ENCODE measurements at places on chromosomes 4 and X. TPM values are rescaled to one million over a fixed set of nuclear protein-coding genes. Genes with fewer than 3 reads are reported as not detected.

The ARR3 gene
- not detected for total RNA-seq

- DNase-seq, result peak; percentile 66
Measured at GRCh38 chr4:71974681-71975080, 57.1 kb upstream of the NPFFR2 start.

DNA sequence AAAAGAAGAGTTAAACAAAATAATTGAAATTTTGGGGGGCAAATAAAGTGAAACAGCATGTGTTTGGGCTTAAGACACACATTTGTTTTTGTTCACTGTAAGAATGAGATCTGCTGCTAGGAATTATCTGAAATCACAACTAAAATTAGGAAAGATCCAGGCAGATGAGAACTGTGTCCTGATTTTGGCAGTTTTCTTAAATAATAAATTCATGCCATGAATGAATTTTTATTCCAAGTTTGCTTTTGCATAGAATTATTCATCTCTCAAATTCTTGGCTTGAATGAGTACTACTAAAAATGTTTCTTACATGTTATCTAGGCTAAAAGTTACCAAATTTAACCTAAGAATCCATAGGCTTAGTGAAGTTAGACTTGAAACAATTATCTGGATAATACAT is 321.7 kb downstream of the ANK2 start:
- no peak for DNase-seq

The F8 gene
- total RNA-seq, result 3.3 TPM

DNA sequence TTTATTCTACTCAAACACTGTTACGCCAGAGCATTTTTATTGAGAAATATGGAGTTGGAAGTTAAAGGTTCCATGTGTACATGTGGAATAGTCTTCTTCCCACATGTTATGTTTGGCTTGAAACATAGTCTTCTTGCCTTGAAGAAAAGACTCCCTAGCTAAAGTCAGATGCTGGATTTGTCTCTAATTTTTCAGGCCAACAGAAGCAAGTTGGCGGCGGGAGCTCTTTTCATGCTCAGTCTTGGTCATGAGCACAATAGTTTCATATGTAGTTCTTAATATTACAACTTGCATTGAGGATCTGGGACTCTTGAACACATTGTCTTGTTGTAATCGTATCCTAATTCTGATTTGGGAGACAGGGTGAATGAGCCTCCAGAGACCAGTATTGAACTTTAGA is 19.4 kb downstream of the SEPTIN11 start:
- DNase-seq, result no peak

DNA sequence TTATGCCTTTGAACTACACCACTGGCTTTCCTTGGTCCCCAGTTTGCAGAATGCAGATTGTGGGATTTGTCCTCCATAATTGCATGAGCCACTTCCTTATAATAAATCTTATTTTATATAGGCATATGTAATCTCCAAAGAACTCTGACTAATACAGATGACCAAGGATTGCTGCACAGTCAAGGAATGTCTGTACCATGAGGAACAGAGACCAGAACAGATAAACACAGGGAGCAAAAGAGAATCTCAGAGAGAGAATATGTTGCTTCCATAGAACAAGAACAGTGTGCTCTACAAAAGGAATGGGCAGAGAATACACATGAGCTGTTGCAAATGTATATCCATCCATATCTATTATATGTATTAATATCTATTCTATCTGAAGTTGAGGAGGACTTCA is 111.1 kb downstream of the ADRA2C start:
- DNase-seq, result no peak

- DNase-seq, result no peak
Measured at GRCh38 chr4:153499005-153499404, 32.8 kb downstream of the TMEM131L start.
